Activated CD8-positive, alpha-beta memory T cell treated with anti-CD3 and anti-CD28 coated beads for 4 hours (primary cell): ENCODE measurements at places on chromosomes 7 and 10.

GRCh38 chr10:110349831-110350230 is 45.1 kb upstream of the SMNDC1 start:
- DNase-seq, result no peak

DNA sequence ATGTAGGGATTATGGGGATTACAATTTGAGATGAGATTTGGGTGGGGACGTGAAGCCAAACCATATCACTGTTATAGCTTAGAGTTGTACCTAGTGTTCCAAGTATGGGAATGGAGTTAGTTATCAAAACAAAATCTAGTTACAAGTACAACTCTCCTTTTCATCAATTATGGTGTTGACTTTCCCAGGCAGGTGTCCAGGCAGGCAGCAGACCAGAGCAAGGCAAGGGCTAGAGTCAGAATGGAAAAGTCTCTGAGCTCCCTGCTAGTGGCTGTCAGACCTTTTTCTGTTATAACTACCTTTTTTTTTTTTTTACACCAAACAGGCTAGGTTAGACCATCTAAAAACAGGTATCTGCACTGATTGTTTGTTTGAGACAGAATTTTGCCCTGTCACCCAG is 29.2 kb downstream of the PTER start:
- DNase-seq, result no peak

DNA sequence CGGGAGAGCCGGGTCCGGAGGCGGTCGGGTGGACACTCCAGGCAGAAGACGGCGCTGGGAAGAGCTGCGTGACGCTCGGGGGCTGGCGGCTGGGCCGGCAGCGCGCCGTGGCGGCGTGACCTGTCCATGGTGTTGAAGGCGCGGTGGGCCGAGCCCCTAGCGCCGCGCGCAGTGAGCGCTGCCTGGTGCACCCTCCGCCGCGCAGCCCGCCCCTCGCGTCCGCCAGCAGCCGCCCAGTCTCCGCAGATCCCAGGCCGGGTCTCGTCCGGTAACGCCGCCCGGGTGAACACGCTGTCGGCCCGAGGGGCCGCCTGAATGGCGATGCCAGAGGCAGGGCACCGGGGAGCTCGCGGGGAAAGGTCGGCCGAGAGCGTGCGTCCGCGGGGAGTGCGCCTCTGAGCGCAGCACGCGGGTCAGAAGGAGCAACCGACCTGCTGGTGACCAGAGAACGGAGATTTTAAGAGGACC is 657 bp upstream of the TMEM178B start:
- DNase-seq, result no peak

DNA sequence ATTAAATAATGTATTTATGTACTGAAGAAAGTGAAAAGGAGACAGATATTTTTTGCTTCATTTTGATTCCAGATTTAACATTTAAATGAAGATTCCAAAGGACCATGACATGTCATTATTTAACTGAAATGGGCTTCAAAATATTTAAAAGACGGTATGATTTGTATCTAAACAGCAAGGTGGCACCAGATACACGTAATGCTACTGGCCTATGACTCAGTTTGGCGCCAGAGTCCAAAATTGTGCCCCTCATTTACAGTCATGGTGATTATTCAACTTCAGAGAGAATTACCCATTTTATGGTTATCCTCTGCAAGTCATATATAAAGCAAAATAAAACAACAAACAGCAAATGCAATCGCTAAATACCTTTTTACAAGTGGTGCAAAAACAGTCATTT is 94.5 kb downstream of the ETV1 start:
- no peak for DNase-seq

DNA sequence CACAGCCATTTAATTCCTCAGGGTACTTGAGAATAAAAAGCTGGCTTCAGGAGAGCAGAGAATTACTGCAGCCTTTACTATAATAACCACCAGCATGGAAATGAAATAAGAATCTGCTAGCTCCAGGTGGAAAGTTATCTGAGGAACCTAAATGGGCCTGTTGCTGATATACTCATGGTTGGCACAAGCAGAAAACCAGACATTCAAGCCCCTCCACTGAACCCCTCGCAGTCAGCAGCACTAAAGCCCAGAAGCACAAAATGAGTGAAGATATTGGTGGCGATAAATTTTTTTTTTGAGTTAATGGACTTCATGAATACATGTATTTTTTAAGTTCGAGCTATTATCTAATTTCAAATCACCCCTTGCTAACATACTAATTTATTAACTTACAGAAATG is 303.9 kb upstream of the NRP1 start:
- no peak for DNase-seq

GRCh38 chr10:22481687-22482539 is 136.6 kb downstream of the SPAG6 start:
- DNase-seq, result no peak

DNA sequence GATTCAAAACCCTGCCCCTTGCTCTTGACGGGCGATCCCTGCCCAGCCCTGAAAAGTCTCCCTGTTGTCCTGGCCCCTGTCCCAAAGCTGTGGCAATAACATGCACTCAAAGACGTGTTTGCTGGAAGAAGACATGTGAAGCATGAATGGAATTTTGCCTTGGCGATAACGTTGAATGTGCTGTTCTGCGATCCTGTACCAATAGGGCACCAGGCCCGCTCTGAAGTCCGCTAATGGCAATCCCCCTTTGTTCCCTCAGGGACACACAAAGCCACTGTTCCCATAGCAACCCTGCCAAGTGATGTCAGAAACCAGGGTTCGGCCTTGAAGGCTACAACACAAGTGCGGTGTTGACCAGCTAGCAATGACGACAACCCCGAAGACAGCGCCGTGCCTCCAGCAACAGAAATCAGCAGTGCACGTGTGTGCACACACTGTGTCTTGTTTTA is 284.6 kb downstream of the KLF6 start:
- no peak for DNase-seq
